ENCODE measurements at places on chromosomes 5 and 9. TPM values are rescaled to one million over a fixed set of nuclear protein-coding genes. Genes with fewer than 3 reads are reported as not detected.

PCDHGA2 gene
- 0.21 TPM for total RNA-seq

- DNase-seq: no peak
These were observed 162.7 kb downstream of the ZNF608 start for GRCh38 chr5:124583469-124584350.

DNA sequence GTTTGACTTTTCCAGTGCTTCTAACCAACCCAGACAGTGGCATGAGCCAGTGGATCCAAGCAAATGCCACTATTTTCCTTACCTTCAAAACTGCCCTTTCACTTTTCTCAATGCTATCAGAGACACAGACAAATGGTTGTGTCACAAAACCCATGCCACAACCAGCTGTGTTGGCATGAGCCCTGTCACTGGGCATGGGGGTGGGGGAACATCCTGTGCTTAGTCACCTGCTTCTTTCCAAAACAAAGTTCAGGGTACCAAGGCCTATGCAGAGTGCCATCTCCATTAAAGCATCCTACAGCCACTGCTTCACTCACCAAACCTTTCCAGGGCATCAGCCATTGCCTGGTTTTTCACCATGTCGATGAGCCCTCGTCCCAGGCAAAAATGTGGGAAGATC is 30.1 kb downstream of the NIPSNAP3B start:
- DNase-seq: no peak

DNA sequence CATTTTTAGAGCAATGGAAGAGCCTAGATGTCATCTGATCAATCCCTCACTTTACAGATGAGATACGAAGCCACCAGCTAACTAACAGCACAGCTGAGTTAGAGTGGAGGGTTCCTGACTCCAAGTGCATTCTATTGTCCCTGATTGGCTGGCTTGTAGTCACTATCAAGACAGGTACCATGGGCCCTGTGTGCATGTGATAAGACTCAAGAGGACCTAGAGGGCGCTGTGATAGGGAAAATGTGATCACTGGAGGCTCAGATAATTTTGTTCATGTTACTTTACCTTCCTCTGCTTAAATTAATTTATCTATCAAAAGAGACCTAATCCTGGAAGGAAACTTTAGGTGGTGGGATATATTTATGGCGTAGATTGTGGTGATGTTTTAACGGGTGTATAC is 19.5 kb upstream of the SNAPC3 start:
- DNase-seq: no peak

JAKMIP2 gene
- 1.8 TPM for total RNA-seq

SPINK13 gene
- not detected for total RNA-seq

KIAA1191 gene
- total RNA-seq: 89.7 TPM

- DNase-seq: no peak
These were observed 241.2 kb downstream of the FAM114A2 start for GRCh38 chr5:153797484-153797883.

DNA sequence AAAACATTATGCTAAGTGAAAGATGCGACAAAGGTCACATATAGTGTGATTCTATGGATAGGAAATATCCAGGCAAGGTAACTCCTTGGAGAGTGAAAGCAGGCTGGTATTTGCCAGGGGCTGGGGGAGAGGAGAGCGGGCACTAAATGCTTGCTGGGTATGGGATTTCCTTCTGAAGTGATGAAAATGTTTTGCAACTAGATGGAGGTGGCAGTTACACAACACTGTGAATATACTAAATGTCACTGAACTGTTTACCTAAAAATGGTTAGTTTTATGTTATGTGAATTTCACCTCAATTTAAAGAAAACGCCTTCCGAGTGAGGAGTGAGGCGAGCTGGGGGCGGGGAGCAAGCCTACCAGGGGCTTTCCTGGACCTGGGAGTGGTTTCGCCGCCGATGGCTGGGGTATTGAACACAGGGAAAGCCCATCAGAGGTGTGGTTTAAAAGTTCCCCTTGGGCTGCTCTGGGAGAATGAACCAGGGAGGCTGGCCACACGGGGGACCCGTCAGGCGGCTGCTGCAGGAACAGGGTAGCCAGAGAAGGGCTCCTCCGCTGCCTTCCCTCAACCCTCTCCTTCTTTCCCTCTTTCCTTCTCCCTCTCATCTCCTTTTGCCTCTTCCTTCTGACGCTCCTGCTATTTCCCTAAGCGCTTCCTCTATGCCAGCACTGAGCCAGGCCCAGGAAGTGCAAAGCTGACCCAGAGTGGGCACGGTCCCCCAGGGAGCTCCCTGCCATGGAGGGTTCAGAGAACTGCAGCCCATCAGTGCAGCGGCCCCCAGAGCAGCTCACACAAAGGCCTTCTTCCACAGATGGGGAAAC is 4.9 kb downstream of the AKNA start:
- DNase-seq: no peak

NRARP gene
- 2.1 TPM for total RNA-seq

GRCh38 chr5:145203193-145203592 is 631.9 kb downstream of the PRELID2 start:
- DNase-seq: no peak

GRCh38 chr9:120916588-120916987 is 10.0 kb downstream of the TRAF1 start:
- no peak for DNase-seq
